Peyer's patch (tissue), 4 donors: ENCODE measurements at places on chromosomes 16 and 17. TPM values are rescaled to one million over a fixed set of nuclear protein-coding genes. Genes with fewer than 3 reads are reported as not detected.

NACA2 gene
- not detected for total RNA-seq

DNA sequence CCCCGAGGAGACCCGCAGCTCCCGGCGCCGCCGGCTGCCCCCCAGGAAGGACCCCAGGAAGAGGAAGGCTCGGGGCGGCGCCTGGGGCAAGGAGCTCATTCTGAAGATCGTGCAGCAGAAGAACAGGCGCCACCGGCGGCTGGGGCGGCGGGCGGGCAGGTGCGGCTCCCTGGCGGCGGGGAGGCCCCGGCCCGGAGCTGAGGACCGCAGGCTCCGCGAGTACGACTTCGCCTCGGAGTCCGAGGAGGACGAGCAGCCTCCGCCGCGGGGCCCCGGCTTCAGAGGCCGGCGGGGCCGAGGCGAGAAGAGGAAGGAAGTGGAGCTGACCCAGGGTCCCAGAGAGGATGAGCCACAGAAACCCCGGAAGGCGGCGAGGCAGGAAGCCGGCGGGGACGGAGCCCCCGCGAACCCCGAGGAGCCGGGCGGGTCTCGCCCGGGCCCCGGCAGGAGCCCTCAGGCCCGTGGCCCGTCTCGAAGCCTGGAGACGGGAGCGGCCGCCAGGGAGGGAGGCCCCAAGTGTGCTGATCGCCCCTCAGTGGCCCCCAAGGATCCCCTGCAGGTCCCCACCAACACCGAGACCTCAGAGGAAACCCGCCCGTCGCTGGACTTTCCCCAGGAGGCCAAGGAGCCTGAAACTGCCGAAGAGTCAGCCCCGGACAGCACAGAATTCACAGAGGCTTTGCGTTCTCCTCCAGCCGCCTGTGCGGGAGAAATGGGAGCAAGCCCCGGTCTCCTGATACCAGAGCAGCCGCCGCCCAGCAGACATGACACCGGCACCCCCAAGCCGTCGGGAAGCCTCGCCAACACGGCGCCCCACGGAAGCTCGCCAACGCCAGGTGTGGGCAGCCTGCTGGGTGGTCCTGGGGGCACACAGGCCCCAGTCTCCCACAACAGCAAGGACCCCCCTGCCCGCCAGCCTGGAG is 22.3 kb upstream of the ZFPM1 start:
- peak; percentile 57 for DNase-seq

GRCh38 chr16:23563186-23563585 is 5.7 kb downstream of the UBFD1 start:
- no peak for DNase-seq

OR1A1 gene
- not detected for total RNA-seq

DNA sequence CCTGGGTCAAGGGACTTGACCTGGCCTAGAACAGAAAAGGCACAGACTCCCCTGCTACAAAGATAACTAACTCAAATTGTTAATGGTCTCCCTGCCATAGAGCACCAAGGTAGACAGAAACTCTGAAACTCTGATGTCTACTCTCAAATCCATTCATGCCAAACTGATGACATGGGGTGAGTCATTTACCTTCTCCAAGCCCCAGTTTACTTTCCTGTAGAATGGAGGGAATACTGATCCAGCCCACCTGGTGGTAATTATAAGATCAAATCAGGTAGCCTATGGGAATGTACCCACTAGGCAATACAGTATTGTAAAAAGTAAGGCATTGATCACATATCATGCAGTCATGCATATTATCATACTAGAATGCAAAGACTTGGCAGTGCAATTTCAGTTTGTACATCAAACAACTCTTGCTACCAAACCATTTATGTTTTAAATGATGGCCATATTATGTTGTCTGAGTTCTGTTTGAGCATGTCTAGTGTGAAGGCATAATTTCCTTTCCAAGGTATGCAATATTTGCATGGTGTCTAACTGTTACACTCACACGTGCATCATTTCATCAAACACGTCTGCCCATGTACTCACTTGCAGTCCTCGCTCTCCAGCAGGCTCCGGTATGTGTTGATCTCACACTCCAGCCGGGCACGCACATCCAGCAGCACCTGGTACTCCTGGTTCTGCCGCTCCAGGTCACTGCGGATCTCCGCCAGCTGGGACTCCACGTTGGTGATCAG is 3.0 kb downstream of the KRT31 start:
- DNase-seq = no peak

GRCh38 chr17:76419576-76420260 is 33.2 kb downstream of the UBE2O start:
- DNase-seq = no peak

GRCh38 chr17:13569398-13570123 is 32.2 kb downstream of the HS3ST3A1 start:
- no peak for DNase-seq

TSR1 gene
- total RNA-seq = 87.5 TPM

- no peak for DNase-seq
These were observed 27.1 kb downstream of the PPL start for GRCh38 chr16:4909825-4910224.

KRT27 gene
- total RNA-seq = not detected

GRCh38 chr16:84119368-84119767 is 2.6 kb upstream of the MBTPS1 start:
- DNase-seq = no peak

GRCh38 chr17:82633343-82633742 is 14.9 kb downstream of the WDR45B start:
- DNase-seq = no peak

DNA sequence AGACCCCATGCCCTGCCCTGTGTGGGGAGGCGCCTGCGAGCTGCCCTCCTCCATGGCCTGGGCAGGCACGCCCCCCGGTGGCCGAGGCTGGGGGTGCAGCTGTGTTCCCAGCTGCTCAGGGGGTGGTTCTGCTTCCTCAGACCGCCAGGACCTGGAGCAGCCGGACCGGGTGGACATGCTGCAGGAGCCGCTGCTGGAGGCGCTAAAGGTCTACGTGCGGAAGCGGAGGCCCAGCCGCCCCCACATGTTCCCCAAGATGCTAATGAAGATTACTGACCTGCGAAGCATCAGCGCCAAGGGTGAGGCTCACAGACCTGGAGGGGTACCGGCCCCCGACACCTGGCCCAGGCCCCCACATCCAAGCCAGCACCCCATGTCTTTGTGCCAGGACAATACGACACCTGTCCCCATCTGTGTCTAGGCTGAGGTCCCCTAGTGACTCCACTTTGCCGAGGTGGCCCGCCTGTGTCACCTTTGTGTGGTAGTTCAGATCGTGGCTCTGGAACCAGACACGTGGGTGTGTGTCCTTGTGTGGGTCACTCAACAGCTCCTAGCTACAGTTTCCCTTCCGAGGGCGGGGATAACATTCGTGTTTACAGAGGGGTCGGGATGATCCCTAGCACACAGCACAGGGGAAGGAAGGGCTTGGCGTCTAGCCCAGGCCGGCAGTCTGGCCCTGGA is 9.3 kb downstream of the GJD3 start:
- DNase-seq = peak; percentile 86

GGNBP2 gene
- 124 TPM for total RNA-seq

GRAPL gene
- total RNA-seq = 6.7 TPM

DNA sequence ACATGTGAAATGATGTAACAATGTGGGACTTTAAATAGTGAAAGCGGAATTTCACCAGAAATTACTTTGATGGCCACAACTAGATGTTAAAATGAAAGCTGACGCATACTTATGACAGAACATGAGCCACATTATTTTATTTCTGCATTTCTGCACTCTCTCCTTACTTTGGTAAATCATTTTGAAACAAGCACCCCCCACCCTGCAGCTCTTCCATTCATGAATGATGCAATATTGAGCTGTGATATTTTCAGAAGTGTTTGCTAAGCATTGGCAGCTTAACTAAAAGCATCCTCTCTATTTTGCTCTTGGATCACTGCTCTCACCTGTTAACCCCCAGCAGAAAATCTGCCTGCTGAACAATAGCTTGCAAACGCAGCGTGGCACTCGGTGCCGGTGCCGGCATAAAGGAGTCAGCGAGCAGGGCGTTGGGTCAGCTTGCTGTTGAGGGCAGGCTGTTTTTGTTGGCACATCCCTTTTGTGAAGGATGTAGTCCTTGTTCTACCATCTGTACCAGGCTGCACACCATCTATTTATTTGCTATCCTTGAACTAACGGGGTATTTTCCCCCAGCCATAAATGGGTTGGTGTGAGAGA is 30.8 kb upstream of the CBLN1 start:
- DNase-seq = no peak

- no peak for DNase-seq
These were observed 21.1 kb downstream of the MARF1 start for GRCh38 chr16:15621889-15622288.

GRCh38 chr16:22624038-22624799 is 113.5 kb downstream of the NPIPB5 start:
- no peak for DNase-seq

- peak; percentile 6 for DNase-seq
These were observed at the start of gene RAB11FIP4 for GRCh38 chr17:31391496-31391949. TSS of gene RAB11FIP4 (plus strand) at chr17:31391675. CDS start at chr17:31391853, 178 bp downstream.

DNA sequence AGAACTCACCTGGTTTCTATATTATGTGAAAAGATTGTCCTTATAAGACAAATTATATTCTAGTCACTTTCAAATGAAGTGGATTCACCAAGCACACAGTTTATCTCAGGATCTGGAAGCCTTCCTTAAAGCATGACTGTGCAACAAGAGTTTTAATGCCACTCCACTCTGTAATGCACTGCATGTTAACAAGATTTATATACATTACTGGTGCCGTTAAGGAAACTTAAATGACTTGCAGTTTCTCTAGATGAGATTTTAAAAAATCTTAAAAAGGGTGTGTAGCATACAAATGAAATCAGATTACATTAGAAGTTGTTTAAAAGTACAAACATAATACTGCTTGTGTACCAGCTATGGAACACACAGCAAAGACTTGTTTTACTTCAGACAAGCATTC is 150.8 kb downstream of the SNX11 start:
- DNase-seq = no peak

DNA sequence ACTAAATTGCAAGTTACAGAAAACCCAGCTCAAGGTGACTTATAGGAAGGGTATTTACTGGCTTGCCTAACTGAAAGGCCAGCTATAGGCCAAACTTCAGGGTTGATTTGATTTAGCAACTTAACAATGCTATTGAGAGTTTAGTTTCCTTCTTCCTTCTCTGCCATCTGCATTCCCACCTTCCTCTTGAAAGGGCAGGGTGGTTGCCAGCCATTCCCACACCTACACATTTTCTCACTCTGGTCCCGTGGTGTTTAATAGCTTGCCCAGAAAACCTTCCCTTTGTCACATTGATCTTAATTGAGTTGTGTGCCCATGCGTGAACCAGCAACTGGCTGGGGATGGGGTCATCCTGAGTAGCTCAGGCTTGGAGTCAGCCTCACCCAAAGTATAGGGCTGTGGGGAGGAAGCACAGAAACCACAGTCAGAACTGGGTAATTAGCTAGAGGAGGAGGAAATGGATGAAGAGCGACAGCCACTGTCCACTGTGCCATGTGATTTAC is 194.7 kb downstream of the SPECC1 start:
- DNase-seq = no peak

- DNase-seq = no peak
These were observed 3.5 kb downstream of the SRSF2 start for GRCh38 chr17:76733618-76733957.

- peak; percentile 59 for DNase-seq
These were observed 37.4 kb upstream of the IL21R start for GRCh38 chr16:27364493-27365141.

GRCh38 chr16:78552716-78553115 is 453.3 kb downstream of the WWOX start:
- DNase-seq = no peak

CKLF gene
- total RNA-seq = 27.9 TPM

GRCh38 chr17:78767806-78768205 is 14.3 kb downstream of the CYTH1 start:
- peak; percentile 3 for DNase-seq

DNA sequence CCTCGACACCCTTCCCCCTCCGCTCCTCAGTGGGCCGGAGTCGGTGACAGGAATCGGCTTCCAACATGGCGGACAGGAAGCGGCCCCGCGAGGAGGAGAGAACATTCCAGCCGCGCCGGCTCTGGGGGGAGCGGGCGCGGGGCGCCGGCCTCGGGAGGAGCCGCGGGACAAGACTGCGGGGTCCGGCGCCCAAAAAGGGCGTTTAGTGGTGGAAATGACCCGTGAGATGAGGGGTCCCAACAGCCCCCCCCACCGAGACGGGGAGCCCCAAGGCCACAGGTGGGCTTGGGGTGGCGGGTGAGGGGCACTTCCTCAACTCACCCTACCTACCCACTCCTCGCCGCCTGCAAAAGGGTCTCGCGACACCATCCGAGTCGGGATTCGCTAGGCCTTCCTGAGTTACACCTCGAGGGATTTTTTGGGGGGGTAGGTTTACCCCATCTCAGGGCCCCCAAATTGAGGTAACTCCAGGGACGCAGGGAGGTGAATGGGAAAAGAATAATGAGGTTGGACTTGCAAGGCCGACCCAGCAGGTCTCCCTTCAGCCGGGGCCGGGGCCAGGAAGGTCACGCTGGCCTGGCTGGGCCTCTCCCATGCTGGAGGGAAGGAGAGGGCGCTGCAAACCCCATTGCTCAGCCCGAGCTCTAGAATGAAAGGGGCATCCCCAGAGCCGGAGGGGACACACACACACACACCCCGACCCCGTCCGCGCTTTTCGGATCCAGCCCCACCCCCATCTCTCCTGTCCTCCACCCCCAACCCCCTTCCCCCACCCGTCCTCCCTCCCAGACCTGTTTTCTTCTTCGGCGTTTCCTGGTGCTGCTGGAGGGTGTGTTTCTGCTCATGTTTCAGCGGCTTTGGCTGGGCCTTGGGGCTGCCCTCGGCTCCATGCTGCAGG is 707 bp downstream of the NUFIP2 start:
- peak; percentile 62 for DNase-seq

DNA sequence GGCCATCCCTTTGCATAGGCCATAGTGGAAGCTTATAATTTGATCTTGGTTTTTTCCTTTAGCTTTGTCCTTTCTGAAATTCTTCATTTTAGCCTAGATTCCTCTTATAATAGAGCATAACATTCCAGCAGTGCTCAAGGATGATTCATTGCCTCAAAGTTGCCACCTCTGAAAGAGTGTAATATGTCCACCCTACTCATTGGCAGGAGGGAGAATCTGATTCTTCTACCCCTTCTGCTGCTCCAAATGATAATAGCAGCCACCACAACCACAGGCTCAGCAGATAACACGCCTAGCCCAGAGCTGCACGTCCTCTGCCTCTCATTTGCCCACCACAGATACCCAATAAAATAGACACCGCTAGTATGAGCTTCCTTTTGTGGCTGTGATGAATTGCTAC is 337.4 kb upstream of the HSBP1 start:
- no peak for DNase-seq

GCGR gene
- not detected for total RNA-seq

FSCN2 gene
- 6.6 TPM for total RNA-seq

- DNase-seq = peak; percentile 80
These were observed 20.8 kb upstream of the ZNF423 start for GRCh38 chr16:49876716-49877129.

DNA sequence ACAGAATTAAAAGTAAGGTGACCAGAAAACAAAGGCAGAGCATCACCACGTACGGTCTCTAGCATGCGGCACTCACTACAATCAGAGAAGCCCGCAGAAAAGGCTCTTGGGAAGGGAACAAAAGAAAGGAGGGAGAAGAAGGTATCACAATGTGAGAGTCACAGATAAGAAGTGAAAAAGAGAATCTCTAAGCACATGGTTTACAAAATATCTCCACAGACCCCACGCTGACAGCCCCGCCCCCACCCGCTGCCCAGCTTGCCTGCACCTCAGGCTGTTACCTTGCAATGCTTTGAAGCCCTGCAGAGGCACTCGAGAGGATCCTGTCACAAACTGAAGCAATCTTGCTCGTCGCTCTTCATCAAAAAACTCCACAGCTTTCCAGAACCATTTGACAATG is 40.5 kb downstream of the CEP95 start:
- DNase-seq = no peak

SLFN12 gene
- total RNA-seq = 4.7 TPM

GRCh38 chr17:70394473-70395232 is 225.3 kb downstream of the KCNJ2 start:
- no peak for DNase-seq

OTOP2 gene
- total RNA-seq = 8.8 TPM

NAGLU gene
- 12.4 TPM for total RNA-seq
